ENCODE measurements at places on chromosomes 12 and 14.

- DNase-seq: no peak
These were observed 31.1 kb downstream of the APOBEC1 start for GRCh38 chr12:7634561-7634960.

- peak; percentile 97 for DNase-seq
These were observed at the start of gene AJUBA for GRCh38 chr14:22982477-22983245. Gene AJUBA, minus strand, starts transcription at chr14:22982551. Its CDS starts 285 bp downstream, at chr14:22982266.

- DNase-seq: no peak
These were observed 86.0 kb downstream of the AACS start for GRCh38 chr12:125151284-125151683.

GRCh38 chr14:76603713-76604112, 157.6 kb upstream of the VASH1 start:
- DNase-seq: no peak

DNA sequence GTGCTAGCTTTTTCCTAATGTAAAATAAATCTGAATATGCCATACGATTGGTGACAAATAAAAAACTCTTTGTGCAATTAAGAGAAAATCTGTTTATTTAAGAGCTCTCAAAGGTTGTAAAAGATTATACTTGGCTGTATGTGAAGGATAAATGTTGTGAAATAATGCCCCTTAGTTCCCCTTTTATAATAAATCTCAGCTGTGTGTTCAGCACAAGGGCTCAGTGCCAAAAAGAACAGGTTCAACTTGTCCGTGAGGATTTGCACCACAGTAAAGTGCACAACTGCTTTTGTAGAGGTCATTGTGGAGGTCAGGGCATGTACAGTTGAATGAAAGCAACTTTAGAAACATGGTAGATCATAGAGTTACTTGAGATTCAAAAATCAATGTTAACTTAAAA, 118.6 kb downstream of the TRMT5 start:
- peak; percentile 11 for DNase-seq

GRCh38 chr12:54988402-54989054, 4.0 kb upstream of the TESPA1 start:
- peak; percentile 47 for DNase-seq

DNA sequence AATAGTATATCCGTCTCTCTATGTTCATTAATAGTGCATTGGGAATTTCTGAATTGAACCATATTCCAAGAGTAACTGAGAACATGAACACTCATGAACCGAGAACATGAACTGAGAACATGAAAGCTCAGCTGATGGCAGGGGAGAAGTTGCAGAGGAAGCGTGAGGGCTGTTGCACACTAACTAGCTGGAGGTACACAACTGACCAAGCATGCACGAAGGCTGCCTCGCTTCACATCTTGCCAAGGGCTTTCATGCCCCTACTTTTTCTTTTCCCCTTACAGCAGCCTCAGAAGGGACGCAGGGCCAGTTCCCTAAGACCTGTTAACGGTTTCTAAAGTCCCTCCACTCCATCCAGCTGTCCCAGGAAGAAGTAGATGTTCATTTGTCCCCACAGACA, 4.3 kb downstream of the RNASE1 start:
- DNase-seq: no peak

DNA sequence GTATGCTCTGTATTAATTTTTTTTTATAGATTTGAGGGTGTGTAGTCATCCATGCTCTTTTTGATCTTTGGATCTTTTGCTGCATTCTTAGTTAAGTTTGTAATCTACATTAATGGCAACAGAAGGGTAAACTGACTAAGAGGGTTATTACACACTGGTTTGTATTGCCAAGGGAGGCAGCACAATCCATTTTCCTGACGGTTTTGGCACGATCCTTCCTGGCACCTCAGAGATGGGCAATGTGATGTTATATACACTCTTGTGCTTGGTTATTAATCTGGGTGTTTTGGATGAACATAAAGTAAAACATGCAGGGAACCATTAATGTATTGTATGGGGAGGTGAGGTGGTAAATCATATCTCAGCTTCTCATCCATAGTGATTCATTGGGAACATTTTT, 98.8 kb upstream of the SLC38A2 start:
- no peak for DNase-seq

- no peak for DNase-seq
These were observed 58.3 kb downstream of the CALM1 start for GRCh38 chr14:90455100-90455571.

GRCh38 chr12:67522222-67522621, 126.3 kb upstream of the DYRK2 start:
- DNase-seq: no peak

- no peak for DNase-seq
These were observed 468.1 kb downstream of the NPAS3 start for GRCh38 chr14:33406766-33407165.

DNA sequence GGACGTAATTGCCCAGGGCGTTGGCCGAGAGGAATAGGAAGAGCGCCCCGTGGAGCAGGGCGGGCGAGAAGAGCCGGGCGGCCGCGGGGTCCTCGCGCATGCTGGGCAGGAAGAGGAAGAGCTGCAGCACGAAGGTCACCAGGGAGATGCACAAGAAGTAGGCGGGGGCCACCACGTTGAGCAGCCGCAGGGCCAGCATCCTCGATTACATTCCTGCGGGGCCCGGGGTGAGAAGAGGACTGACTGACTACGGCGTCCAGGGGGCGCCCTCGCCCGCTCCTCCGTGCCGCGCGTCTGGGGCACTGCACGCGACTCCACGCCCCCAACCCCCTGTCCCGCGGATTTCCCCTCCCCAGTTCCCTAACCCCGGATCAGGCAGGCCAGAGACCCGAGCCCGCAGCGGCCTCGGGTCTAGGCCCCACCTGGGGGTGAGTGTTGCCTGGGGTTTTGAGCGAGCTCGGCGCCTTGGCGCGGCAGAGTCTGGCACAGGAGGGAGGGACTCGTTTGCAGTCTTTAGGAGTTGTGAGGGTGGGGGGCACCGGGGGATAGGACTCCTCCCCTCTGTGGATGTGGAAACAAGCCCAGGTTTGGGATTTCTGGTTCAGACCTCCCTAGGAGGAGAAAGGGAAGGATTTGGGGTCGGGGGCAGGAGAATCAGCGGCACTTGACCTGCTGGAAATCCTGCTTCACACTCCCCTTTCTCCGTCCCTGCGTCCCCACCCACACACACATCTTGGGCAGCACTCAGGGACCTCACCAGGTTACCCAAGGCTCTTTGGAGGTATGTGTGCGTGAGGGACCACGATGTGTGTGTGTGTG, 1.8 kb downstream of the ZDHHC22 start:
- DNase-seq: no peak

DNA sequence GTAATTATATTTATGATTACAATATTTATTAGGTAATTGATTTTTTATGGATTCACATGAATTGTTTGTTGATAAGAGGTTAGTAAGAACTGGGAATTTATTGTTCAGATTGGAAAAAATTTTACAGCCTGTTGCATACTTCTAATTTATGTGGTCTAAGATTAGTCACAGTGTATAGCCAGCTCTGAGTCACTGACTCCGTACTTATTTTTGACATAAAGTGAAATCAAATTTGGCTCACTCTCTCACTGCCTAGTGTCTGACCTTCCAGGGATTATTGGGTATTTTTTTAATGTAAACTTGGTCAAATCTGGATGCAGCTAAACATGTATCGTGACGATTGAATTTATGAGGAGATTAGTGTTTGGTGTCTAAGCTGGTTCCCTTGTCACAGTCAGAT, 109.3 kb downstream of the PTPRQ start:
- peak; percentile 92 for DNase-seq

DNA sequence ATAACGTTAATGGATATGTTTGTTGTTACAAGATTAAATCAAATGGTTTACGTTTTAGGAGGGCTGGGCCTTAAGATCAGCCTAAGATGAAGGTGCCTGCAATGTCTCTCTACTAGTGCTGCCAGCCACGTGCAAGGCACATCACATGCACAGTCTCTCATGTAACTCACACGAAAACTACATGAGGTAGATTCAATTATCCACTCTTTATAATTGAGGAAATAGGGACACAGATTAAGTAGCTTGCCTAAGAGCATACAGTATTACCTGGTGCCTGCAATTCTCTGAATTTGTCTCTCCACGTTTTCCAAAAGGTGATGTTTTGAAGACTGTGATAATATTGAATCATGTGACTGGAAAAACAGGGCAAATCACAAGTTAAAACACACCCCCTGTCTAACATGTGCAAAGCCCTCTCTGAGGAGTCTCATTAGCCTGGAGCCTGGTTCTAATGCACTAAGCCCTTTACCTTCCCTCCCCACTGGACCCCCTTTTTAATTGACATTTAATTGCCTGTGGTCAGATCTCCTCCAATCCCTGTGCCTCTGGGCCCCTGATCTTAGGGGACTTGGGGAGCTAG, 14.6 kb upstream of the ATP2A2 start:
- no peak for DNase-seq

DNA sequence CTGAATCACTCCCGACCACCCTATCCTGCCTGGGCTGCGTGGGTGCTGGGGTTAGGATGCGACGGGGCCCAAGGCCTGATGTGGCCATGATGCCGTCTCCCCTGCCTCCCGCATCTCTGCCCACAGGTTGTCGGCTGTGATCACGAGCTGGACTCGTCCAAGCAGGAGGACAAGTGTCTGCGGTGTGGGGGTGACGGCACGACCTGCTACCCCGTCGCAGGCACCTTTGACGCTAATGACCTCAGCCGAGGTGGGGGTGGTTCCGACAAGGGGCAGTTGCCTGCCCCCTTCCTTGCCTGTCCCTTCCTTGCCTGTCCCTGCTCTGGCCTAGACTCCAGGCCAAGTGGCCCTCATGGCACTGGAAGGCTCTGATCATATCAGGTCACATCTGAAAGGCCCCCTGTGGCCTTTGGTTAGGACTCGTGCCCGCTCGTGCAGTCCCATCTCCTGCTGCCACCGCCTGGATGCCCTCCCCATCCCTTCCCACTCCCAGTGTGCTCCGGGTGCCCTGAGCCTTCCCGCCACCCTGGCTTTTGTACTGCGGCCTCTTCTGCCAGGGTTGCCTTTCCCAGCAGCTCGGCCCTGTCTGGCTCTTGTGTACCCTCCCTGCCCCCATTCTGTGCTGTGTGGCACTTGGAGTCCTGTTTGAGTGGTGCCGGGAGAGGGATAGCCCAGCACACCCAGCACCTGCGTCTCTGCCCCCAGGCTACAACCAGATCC, 13.6 kb downstream of the PAPLN start:
- DNase-seq: no peak

DNA sequence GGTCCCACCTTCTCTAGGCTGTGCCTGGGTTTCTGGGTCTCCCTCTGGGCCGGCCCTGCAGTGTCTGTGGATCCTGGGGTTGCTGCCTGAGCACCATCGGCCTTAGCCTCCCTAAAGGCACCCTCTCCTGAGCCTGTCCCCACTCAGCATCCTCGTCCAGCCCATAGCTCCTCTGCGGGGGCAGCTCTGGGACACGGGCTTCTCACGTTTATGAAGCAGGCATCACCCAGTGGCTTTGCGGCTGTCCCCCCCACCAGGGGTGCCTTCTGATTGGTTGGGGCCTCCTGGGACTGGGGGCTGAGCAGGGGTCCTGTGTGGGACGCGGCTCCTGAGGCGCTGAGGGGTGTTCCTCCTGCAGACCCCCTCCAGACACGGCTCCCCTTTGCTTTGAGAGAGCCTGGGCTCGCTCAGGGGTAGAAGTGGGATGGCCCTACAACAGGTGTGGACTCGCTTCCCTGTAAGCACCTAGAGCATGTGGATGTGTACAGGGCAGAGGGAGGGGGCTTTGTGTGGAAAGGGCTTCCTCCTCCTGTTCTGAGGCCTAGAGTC, 10.7 kb downstream of the ULK1 start:
- no peak for DNase-seq

DNA sequence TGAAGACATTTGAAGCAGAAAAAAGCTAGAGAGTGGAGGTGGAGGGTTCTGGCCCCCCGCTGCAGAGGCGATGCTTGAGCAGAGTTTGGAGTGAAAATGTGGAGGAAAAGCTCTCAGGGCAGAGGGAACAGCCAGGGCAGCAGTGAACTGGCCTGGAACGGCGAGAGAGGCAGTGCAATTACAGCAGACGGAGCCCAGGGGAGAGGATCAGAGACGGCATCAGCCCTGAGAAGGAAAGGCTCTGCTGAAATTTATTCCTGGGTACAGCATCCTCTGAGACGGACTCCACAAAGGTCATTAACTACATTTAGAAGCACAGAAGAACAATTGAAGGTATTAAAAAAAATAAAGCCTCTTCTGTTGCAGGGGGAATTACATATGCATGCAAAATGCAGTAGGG, 14.2 kb downstream of the STON2 start:
- DNase-seq: no peak

GRCh38 chr14:100568164-100568997, 18.8 kb downstream of the BEGAIN start:
- no peak for DNase-seq

DNA sequence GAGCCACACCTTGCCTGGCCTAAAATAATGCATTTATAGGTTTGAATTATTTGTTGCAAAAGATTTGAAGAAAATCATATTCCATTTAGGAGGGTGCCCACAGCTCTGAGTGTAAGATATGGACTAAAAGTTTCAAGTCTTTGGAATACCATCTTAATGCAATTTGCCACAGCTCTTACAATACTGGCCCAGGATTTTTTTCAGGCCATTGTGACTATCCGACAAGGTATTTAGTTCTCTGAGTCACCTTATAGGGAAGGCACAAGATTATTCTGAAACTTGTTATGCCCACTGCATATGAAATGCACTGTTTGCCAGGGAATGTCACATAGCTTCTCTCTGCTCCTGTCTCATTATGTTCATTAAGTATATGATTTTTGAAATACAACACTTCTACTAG, 29.6 kb upstream of the SLC6A13 start:
- peak; percentile 13 for DNase-seq

- DNase-seq: no peak
These were observed 133.3 kb upstream of the SLCO1C1 start for GRCh38 chr12:20561871-20562270.

DNA sequence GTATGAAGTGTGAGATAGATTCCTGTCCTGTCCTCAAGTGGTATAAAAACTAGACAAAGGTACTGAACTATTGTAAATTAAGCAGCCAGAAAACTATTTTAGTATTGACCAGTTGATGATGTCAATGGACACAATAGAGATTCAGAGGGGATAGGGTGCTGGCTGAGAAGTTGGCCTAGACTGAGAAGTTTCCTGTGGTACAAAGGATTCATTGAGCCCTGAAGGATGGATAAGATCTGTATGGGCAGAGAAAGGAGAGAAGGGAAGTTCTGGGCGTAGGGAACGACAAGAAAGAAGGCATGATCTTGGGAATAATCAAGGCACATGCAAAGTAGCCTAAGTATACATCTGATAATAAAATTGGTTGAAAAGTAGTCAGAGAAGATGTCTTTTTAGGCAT, 44.6 kb downstream of the DAD1 start:
- no peak for DNase-seq

DNA sequence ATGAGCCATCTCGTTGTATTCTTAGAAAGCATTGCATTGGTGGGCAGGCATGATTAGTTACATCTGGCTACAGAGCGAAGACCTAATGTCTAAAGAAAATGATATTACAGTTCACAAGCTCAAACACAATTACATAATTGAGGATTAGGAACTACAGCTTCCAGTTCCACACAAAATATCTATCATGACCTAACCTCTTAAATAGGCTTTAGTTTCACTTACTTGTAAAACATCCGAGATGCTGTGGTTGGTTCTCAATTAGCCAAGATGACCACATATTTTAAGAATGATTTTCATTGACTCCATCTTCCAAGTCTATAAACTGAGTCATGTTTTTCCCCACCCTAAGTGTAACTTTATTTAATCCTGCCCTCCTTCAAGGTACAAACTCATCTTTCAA, 69.5 kb downstream of the LRIG3 start:
- peak; percentile 15 for DNase-seq

Data from foreskin fibroblast (primary cell).